ENCODE measurements at places on chromosomes 11 and 22.

GRCh38 chr11:108891909-108892511 is 227.1 kb downstream of the DDX10 start:
- DNase-seq = no peak

- no peak for DNase-seq
These were observed 16.7 kb downstream of the PAFAH1B2 start for GRCh38 chr11:117160826-117161225.

DNA sequence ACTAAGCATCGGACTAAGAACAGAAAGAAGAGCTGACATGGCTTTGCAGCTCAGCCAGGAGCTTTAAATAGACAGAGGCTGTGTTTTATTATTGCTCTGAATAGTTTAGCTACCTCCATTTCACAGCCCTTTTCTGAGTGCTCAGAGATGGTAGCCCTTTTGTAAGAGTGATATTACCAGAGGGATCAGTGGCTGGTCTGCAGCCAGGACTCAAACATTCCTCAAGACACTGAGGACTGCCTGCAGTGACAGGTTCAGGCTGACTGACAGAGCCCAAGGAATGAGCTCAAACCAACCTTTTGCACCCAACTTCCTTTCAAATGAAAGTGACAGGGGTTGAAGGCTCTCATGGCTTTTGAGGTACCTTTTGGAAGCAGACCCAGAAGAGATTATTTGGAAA is 189.0 kb downstream of the DDX10 start:
- DNase-seq = no peak

GRCh38 chr11:118001494-118001971 is 15.3 kb downstream of the IL10RA start:
- no peak for DNase-seq

DNA sequence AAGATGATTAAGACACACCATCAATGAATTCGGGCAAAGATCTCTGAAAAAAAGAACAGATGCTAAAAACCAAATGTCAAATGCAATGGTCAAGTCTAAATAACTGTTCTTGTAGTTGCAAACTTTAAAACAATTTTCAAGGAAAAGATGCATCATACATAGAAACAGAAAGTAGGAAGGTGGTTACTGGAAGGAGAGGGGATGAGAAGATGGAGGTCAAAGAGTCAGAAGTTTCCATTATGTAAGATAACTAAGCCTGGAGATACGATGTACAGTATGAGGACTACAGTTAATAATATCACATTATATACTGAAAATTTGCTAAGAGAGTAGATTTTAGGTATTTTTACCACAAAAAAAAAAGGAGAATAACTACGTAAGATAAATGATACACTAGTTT is 27.1 kb downstream of the CWF19L2 start:
- no peak for DNase-seq

- DNase-seq = no peak
These were observed 134.6 kb downstream of the PKNOX2 start for GRCh38 chr11:125299061-125299615.

- peak; percentile 76 for DNase-seq
These were observed 31.4 kb downstream of the CREB3L1 start for GRCh38 chr11:46308631-46309419.

DNA sequence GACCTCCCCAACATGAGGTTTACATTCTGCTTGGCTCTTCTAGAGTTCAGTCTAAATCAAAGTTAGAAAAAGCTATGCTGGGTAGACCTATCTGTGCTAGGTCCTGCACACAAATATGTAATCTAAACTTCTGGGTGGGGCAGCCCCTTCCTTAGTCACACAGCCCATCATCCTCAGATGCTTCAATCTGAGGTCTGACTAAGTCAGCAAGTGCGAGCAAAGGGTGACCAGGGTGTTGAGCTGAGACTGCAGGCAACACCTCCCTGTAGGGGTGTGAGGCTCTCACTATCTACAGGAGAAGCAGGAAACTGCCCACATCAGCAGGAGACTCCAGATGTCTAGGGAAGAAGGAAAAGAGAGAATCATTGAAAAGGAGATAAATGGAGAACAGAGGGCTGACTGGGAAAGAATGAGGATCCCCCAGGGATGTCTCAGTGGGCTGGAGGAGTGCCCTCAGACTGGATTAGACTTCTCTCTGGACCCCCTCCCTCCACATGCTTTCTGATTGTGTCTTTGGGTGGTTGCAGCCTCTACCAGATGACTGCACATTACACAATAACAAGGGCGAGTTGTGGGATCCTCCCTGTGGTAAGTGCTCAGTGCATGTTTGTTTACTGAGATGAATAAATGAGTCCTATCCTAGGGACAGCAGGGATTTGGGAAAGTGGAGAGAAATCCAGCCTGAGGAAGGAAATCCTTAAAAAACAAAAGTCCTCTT is 266.2 kb upstream of the PLET1 start:
- DNase-seq = no peak

DNA sequence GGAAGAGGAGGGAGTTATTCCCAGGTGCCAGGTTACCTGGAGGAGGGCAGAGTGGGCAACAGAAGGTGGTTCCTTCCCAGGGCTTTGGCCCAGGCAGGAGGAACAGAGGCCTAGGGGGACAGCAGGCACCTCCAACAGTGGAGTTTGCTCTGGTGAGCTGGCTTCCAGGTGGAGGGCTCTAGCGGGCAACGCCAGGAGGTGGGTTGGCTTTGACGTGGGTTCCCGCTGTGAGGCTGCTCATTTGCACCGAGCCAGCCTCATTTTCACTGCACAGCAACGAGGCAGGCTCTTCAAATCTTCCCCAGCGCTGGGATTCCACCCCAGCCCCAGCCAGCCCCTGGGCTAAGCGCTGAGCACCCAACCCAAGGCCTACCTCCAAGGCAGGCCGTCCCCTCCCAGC is 8.1 kb downstream of the IGSF9B start:
- DNase-seq = no peak

DNA sequence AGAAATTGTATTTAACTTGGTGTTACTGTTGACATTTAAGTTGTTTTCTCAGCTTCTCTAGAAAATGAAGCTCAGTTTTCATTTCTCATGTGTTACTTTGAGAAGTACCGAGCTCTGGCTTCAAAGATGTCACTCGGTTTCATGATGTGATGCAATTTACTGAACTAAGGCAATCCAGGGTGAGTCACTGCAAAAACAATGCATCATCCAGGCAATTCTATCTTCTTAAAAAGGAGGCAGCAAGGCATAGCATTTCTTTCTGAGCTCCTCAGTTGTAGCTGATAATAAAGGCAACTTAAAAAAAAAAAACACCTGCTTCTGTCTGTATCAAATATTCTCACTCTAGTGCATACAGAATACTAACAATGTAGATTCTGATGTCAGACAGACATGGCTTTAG is 91.1 kb upstream of the KCNA4 start:
- no peak for DNase-seq

- no peak for DNase-seq
These were observed 72.3 kb upstream of the GRIA4 start for GRCh38 chr11:105537531-105537930.

DNA sequence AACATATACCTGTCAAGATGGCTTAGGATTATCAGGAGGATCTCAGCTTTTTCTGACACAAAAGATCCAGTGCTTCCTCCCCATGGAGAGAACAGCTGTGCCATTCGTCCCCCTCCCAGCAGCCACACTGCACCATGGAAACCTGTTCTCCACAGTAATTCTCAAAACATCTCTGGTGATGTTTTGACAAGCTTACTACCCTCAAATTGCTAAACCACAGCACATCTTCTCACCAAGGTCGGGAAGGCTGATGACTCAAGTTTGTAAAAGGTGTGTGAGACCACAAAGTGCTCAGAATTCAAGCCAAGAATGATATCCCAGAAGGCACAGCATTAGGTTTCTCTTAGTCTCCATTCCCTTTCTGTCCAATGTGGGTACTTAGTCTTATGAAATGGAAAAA is 3.9 kb upstream of the RAB38 start:
- DNase-seq = no peak

DNA sequence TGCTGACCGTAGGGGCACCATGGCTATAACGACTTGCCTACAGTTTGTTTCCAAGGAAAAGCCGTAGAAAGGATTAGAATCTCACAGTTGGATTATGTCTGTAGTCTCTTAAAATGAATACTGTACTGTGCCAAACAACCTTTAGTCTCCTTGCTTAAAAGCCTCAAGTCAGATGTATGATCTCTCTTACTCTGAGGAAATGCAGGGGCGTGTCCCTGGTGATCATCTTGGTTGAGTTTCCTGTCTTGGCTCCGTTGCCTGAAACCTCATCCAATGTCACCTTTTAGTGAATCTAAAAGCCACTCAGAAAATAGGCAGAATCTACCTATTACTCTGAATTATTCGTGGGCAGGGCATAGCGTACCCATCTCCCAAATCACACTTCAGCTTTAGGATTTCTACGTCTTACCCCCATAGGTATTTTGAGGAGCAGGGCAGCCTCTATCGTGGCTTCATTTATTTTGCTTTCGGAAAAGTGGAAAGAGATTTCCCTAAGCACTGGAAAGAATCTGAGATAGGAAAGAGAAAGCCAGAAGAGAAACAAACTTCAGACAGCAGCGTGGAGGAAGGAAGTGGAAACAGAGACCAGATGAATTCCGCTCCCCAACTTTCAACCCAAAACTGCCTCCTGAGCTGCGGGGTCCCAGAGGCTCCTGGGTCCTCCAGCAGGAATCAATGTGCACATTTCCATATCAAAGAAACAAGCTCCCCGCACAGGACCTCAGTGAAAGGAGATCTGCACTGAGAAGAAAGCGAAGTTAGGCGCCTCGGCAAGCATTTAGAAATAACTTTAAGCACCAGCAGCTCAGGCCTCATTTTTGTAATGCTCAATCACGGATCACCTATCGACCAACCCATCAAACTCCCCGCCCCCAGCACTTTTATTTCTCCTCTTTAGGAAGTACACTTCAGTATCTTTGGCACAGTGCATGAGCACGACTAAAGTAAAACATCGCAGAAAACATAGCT is 245.8 kb downstream of the ETS1 start:
- DNase-seq = no peak

GRCh38 chr22:33401291-33401690 is 343.1 kb upstream of the SYN3 start:
- DNase-seq = no peak

- DNase-seq = no peak
These were observed 477.9 kb downstream of the MN1 start for GRCh38 chr22:27323661-27324060.

GRCh38 chr11:7098235-7098832 is 9.5 kb downstream of the RBMXL2 start:
- peak; percentile 18 for DNase-seq

GRCh38 chr11:126334659-126335462 is 20.6 kb upstream of the ST3GAL4 start:
- no peak for DNase-seq

GRCh38 chr11:111982019-111982464 is 43.2 kb upstream of the DLAT start:
- DNase-seq = peak; percentile 51

GRCh38 chr22:36340621-36341020 is 47.1 kb downstream of the MYH9 start:
- no peak for DNase-seq

DNA sequence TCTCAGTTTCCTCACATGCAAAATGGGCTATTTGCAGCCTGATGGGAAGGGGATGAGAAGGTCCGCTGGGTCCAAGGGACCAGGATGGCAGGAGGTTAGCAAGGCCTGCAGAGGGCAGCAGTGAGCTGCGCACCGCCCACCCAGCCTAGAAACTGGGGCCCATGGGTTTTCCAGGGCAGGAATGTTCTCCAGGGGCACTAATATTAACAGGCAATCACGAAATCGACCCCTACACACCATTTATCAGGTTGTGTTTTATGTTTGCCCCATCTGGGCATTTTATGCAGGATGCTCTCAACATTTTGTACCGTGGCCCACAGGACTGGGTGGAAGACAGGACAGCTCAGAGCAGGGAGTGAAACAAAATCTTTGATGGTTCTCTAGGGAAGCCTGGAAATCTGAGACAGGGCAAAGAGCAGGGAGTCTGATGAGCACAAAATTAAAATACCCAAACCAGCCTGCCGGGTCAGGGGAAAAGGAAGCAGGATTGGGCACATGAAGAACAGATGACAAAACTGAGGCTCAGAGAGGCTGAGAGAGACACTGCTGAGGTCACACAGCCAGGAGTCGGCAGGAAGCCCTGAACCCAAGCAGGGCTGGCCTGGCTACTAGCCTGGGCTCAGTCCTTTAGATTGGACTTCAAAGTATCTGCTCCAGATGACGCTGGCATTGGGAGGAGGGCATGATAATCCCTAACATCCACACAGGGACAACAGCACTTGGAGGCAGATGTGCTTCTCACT is 1.6 kb upstream of the BCR start:
- peak; percentile 62 for DNase-seq

DNA sequence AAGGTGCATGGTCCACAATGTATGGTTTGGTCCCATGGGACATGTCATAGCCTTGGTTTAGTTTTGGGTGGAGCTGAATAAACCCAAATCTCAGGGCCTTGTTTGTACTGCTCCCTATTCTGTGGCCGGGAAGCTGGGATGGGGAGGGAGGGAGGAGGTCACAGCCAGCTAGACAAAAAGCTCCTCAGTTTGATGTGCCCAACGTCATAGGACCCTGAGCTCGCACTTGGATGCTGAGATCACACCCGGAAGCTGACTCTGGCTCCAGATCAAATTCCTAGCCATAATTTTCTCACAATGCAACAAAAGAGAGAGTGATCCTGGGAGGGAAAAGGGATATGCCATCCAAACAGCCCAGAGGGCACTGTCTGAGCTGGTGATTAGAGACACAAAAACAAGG is 1.5 kb downstream of the HSPB2 start:
- no peak for DNase-seq

DNA sequence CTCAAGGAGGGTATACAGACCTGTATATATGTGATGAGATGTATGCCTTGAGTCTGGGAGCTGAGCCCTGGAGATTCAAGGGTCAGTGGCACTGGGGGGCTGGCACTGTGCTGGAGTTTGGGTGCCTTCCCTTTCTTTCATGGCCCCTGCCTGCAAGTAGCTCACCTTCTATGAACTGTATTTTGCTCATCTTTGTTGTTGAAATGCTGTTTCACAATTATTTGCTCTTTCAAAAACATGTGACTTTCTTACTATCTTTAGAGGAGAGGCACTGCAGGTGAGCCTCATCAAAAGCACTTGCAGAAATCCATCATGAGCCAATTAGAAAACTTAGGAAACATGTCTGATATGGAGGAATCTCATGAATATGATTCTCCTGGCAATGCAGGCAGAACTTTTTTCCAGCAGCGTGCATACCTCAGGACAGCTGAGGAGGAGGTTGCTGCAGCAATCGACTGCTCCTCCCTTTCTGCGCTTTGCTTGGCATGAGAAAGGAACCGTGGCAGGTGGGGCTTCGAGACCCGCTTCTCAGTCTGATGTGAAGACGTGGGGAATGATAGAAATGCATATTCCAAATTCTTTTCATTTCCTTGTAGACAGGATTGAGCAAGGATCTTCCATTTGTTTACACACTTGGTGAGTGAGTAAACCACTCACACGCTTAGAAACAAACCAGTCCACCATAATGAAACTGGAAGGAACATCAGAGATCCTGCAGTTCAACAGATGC is 178.4 kb upstream of the E2F8 start:
- DNase-seq = no peak

GRCh38 chr11:95767498-95767897 is 22.1 kb downstream of the FAM76B start:
- DNase-seq = no peak

GRCh38 chr22:47739291-47740015 is 977.0 kb downstream of the TBC1D22A start:
- DNase-seq = no peak
